ENCODE measurements at places on chromosomes 2 and 18. TPM values are rescaled to one million over a fixed set of nuclear protein-coding genes. Genes with fewer than 3 reads are reported as not detected.

The LINC00305 gene
- total RNA-seq, result not detected

The SERPINB10 gene
- total RNA-seq, result not detected

The FSIP2 gene
- total RNA-seq, result 0.27 TPM

The MALL gene
- 72.6 TPM for total RNA-seq

The DES gene
- total RNA-seq, result not detected

The SRBD1 gene
- total RNA-seq, result 14.4 TPM

The STARD6 gene
- total RNA-seq, result not detected

The SERPINB11 gene
- total RNA-seq, result not detected

The SGPP2 gene
- total RNA-seq, result 48.8 TPM

The IL36G gene
- not detected for total RNA-seq

The ALPI gene
- total RNA-seq, result not detected

The AFF3 gene
- not detected for total RNA-seq

The KHK gene
- 4.2 TPM for total RNA-seq

The BMPR2 gene
- 50.1 TPM for total RNA-seq

The SLC4A1AP gene
- 24.2 TPM for total RNA-seq

The DNAJC5G gene
- not detected for total RNA-seq

The ANKRD39 gene
- 14.1 TPM for total RNA-seq

The IL18R1 gene
- 1.5 TPM for total RNA-seq

The CFC1 gene
- not detected for total RNA-seq

The FTCDNL1 gene
- total RNA-seq, result 1.9 TPM

The STPG4 gene
- total RNA-seq, result 12.7 TPM

The NEU2 gene
- total RNA-seq, result not detected

The PTPRN gene
- not detected for total RNA-seq

The BBS5 gene
- total RNA-seq, result 3.9 TPM
